ENCODE measurements at places on chromosomes 5 and 9.

- DNase-seq = no peak
Observed at GRCh38 chr5:13591621-13592020, 352.9 kb downstream of the DNAH5 start.

- no peak for DNase-seq
Observed at GRCh38 chr9:123620239-123620638, 264.2 kb downstream of the CRB2 start.

DNA sequence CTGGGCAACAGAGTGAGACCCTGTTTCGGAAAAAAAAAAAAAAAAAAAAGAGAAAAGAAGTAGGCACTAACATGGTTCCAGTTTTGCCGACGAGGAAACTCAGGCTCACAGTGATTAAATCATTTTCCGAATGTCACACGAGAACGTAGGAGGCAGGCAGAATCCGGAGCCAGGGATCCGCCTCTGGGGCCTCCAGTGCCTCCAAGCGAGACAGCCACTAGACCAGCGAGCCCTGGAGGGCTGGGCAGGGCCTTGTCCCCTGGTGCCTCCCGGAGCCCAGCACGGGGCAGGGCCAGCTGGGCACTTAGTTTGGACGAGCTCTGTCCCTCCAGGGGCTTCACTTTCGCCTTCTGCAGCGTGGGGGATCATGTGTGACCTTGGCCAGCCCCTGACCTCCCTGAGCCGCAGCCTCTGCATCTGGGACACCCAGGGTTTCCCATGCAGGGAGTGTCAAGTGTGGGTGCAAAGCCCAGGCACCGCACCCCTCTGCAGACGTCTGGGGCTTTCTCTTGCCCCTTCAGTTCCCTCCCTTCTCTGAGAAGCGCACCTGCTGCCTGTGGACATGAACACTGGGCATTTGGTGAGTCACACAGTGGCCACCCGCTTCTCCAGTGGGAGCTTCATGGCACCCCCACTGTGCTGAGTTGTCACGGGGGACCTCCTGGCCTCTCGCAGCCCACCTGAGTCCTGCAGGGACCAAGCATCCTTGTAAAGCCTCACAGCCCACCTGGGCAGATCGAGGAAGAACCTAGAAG, 80.3 kb downstream of the RXRA start:
- no peak for DNase-seq

GRCh38 chr5:155624597-155625241, 611.2 kb downstream of the KIF4B start:
- no peak for DNase-seq

DNA sequence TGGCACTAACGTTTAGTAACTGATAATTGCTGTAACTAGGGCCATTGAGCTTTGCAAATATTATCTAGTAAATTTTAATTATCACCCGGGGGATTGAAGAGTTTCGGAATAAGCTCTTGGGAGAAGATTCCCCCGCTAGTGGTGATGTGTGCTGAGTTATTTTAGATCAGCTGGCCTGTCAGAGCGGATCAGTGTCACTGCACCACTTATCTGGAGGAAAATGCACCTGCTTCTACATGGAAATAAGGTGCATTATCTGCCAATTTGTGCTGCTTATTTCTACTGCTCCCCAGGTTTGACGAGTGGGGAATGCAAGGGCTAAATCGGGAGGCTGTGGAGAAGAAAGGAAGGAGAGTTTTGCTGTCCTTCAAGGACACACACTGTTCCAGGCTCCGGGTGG, 518.6 kb downstream of the TLE4 start:
- no peak for DNase-seq

GRCh38 chr9:32414856-32415255, 30.4 kb downstream of the ACO1 start:
- DNase-seq = no peak

- no peak for DNase-seq
Observed at GRCh38 chr9:31005086-31005665, 1379.3 kb upstream of the ACO1 start.

- no peak for DNase-seq
Observed at GRCh38 chr9:114047717-114048116, 30.4 kb downstream of the AMBP start.

GRCh38 chr5:167953151-167953798, 338.2 kb upstream of the WWC1 start:
- DNase-seq = no peak

GRCh38 chr9:131745610-131746009, 5.7 kb upstream of the RAPGEF1 start:
- DNase-seq = no peak

DNA sequence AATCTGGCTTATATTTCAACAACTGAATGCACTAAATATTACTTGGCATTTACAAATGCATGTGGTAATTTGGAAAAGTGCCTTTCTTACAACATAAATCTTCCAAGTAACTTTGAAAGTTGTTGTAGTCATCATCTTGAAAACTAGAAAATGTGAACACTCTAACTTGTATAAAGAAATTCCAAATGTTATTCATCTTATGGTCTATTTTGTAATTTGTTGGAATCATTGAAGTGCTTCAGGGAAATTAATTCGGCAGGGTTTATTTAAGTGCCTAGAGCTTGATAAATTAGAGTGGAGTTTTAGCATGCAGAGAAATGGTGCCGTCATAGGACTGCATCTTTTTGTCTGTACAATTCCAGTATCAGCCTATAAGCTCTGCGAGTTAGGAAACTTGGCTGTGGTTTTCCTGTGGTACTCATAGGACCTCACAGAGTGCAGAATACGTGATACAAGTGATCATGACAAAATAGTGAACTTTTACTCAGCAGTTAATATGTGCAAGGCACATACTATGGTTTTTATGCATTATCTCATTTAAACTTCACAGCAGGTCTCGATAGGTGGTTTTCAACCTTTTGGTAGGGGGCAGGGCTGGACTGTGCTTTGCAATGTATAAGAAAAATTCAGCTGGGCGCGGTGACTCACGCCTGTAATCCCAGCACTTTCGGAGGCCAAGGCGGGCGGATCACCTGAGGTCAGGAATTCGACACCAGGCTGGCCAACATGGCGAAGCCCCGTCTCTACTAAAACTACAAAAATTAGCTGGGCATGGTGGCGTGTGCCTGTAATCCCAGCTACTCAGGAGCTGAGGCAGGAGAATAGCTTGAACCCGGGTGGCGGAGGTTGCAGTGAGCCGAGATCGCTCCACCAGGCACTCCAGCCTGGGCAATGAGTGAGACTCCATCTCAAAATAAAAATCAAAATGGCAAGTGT, 79.6 kb downstream of the RAI14 start:
- no peak for DNase-seq

DNA sequence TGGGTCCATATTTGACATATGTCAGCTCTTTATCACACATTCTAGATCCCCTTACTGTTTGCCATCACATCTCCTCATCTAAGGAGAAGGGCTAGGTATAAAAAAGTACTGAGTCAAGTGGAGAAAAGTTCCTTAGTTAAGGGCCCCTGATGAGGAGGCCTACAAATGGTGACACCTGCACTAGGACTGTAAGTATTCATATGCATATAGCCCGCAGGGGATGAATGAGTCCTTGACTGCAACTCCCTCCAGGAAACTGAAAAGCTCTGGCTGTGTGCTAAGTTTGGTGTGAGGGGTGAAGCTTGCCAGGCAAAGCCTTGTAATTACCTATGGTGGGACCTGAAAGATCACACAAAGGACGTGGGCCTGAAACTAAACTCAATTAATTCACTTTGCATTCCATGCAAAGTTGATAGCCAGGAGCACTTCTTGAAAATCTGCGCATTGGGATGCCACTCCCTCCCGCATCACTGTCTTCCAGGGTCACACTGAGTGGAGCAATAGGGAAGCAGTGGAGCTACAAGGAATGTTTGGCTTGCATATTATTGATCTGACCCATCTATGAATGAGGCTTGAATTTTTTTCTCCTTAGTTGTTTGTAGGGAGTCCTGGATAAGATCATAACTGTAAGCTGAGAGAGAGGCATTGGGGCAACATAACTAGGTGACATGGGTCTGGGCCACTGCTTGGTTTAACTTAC, 11.9 kb upstream of the EQTN start:
- DNase-seq = no peak

DNA sequence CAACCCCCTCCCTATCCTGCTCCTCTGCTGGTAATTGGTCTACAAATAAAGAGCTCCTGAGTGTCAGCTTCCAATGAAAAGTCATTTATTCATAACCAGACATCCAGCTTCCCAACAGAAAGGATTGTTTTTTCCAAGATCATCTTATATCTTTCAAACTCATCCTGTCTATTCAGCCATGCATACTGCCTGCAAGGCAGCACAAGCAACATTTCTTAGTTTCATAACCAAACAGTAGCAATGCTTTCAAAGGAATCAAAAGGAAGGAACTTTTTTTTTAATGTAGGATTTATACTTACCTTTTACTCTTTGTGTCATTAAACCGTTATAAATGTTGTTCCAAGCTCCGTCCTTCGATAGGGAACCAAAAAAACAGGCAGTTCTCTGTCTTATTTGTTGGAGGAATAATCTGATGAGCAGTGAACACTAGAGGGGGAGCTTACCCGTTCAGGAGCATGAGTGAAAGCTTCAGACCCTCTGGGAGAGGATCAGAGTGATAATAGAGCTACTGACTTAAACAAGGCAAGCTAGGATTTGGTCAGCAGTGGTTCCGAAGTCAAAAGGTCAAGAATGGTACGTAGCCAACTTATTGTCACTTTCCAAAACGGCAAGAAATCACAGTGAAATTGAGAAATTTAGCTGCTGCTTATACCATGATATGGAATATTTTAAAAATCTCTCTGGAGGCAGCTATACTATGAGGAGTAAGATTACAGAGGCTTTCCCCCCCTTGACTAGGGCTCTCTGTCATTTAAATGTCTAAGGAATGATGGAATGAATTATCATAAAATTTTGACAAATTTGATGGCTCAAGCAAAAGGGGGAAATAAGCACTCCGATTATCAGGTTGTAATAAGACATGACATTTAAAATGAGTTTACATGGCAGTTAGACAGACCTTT, 892.9 kb downstream of the NR2F1-AS1 start:
- DNase-seq = no peak

DNA sequence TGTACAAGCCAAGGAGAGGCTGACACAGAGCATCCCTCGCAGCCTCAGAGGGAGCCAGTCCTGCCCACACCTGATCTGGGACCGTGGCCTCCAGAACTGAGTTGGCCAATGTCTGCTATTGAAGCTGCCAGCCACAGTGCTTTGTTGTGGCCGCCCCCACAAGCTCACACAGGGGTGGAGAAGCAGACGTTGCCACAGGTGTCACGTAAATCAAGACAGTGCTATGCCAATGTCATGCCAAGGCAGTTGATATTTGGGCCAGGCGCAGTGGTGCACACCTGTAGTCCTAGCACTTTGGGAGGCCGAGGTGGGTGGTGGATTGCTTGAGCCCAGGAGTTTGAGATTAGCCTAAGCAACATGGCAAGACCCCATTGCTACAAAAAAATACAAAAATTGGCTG, 17.3 kb upstream of the TERT start:
- DNase-seq = no peak

- DNase-seq = no peak
Observed at GRCh38 chr9:76423216-76424177, 29.3 kb upstream of the RFK start.

DNA sequence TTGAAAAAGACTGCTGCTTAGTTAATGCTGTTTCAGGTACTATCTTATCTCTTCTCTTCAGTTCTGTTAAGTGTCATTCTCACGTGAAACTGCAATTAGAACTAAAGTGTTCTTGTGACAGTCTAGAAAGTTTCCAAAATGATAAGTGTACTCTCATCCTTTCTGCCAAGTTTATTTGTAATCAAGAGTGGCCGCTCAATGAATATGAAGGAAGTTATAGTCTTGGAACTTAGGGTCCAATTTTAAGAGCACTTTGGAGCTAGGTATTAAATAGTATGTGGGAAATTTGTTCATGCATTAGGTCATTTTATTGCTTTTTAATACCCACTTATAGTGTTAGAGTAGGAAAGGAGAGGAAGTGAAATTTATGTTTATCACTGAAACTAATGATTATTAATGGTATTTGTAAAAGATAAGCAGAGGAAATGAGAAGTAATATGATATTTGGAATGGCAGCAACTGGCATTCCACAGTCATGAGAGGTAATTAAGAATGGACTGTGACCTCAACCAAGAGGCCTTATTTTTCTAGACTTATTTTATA, 20.4 kb downstream of the XRCC4 start:
- DNase-seq = no peak

GRCh38 chr9:136010176-136010575, 49.0 kb upstream of the UBAC1 start:
- no peak for DNase-seq

- no peak for DNase-seq
Observed at GRCh38 chr9:135756576-135756975, 54.6 kb downstream of the KCNT1 start.

DNA sequence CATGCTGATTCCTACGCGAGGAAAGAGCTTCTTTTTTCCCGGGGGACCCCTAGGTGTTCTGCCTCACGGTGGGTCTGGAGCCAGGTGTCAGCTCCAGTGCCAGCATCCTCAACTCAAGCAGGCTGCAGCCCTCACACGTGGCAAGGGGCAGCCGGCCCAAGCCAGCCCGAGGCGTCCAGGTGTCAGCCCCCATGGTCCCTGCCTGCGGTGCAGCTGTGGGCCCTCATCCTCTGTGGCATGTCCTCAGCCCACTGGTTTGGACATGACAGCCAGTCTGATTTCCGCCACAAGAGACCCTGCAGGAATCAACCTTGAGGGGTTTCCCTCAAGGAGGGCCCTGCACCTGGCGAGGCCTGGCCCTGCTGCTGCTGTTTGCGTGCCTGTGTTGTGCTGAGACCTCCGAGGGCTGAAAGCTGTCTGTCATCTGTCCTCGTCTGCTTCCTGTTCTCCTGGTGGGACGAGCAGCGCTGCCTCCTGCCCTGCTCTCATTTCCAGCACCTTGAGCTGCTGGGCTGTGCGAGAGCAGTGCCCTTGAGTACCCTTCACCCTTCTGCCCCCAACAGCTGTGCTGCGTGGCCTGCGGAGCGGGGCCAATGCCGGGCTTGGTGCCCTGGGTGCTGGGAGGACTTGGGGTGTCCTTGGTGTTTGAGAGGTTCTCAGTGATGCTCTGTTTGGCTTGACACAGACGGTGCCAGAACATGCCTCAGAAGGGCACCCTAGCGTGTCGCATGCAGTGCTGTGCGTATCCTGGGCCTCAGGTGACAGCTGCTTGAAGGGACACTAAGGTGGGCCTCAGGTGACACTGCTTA, 137.6 kb downstream of the CACNA1B start:
- DNase-seq = no peak

GRCh38 chr9:16367605-16368231, 502.8 kb downstream of the BNC2 start:
- DNase-seq = no peak

GRCh38 chr5:102713278-102713677, 41.8 kb upstream of the PAM start:
- no peak for DNase-seq

DNA sequence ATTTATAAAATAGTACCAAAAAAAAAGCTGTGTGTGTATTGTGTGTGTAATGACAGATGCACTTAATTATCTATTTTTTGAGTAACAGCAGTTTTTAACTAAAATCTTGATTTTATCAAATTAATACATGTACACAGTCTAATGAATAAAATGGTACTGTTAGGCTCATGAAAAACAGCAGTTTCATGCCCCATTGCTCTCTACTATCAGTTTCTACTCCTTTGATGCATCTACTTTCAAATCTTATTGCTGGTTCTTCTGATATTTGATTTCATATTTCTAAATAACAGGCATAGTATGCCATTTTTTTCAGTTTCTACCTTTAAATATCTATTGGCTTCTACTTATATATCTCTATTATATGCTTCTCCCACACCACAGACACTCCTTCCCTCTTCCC, 117.4 kb downstream of the CCDC171 start:
- no peak for DNase-seq

- DNase-seq = no peak
Observed at GRCh38 chr5:140169410-140169809, 5.6 kb upstream of the CYSTM1 start.
